ENCODE measurements at places on chromosomes 3 and 15.
A peak's percentile ranks its signal among the peaks of the same experiment; 100 is the strongest.

GRCh38 chr3:46695962-46696894, 2.7 kb upstream of the ALS2CL start:
- DNase-seq: no peak

GRCh38 chr3:183553334-183554026, 2.0 kb downstream of the KLHL6 start:
- DNase-seq: no peak

DNA sequence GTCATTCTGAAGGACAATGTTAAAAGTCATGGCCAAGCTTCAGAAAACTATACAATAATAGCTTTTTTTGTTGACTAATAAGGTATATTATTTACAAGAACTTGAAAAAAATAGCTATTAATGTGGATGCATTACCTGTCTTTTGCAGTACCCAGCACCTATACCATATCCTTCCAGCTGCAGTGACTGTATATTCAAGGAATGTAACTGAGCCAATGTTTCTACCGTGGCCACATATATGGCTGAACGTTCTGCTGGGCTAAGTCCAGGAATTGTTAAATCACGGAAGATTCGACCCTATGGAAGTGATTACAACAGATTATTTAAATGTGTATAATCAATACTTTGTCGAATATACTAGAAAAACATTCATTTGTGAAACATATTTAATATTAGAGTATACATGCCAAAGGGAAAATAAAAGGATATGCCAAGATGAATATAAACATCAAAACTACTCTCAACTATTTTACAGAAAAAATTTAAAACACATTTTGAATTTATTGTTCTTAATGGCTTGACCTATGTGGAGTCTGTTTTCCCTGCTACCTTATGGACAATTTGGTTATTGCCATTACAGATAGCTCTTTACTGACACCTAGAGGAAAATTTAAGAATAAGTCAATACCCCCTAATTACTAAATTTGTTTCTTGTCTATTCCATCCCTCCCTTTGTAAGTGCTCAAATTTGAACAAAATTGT, 17.6 kb downstream of the ACAD11 start:
- no peak for DNase-seq

DNA sequence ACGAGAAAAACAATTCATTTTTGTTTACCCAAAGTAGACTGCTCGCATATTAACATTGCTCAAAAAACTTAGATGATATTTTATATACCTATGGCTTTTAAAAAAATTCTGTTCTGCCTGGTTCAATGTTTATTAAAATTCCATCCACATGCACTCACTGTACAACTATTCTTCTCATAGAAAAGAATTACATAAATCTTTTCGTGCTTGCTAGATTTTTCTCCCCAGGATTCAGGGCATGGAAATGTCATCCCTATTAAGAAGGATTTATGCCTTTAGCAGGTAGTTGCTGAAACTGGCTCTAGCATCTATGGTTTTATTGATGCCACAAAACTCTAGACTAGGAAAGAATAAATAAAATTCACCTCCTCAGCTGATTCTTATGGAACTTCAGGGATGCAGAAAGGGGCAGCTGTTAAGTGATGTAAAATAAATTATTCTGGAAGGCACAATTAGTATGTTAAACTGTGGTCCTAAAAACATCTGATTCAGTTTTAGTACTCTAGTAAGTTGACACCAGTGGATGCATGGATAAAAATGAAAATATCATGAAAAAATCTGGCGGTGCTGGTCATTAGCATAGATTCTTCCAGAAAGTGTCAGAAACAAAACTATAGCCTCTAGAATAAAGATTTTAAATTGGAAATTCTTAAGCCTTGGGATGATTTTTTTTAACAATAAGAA, 41.6 kb downstream of the AAGAB start:
- no peak for DNase-seq

DNA sequence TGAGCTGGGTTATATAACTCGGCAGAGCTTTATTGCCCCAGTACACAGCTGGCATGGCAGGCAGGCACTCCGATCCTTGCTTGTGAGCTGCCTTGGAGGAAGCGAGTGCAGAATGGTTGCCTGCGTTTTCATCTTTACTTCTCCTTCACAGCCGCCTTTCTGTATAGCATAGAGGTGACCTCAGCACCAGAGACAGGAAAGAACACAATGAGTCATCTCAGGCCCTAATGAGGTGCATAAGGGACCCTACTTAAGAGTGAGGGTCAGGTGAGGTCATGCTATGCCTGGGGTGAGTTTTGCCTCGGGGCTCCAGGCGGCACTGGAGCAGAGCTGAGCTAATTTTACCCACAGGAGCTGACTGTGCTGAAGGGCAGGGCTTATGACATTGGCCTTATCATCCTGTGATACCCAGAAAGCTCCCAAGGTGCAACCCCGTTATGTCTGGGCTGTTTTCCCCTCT, 43.5 kb downstream of the LPP start:
- no peak for DNase-seq

- DNase-seq: no peak
Observed at GRCh38 chr3:128334086-128334645, 132.5 kb downstream of the DNAJB8 start.

DNA sequence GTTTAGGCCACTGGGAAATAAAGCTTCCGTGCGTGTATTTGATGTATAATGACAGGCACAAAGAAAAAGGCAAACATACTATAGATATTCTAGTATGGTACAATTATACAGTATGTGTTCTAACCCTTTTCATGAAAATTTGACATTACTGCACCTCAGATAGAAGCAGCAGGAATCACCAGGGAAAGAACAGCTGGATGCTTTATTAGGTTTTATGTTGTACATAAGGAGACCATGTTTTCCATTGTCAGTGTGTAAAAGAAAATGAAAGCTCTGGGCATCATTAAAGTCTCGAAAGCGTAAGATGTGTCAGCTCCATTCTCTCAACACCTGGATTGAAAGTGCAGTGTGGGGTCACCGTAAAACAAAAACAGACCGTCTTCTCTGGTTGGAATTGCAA, 302.1 kb downstream of the ROBO2 start:
- DNase-seq: no peak

GRCh38 chr3:170772175-170772574, 97.8 kb downstream of the RPL22L1 start:
- DNase-seq: no peak

DNA sequence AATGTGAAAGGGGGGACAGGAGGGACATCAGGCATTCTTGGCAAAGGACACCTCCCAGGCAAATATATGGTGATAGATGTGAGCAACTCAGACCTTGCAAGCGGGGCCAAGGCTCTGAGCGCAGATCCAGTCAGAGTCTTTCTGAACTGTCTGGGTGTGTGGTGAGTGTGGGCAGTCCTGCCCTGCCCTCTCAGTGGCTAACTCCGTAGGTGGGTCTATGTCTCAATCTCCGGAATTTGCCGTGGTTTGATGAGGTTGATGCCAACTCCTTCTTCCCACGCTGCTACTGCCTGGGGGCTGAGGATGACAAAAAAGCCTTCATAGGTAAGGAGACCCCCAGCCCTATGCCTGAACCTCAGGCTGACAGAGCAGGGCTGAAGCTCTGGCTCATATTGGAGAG, 7.4 kb downstream of the TTLL3 start:
- DNase-seq: no peak

DNA sequence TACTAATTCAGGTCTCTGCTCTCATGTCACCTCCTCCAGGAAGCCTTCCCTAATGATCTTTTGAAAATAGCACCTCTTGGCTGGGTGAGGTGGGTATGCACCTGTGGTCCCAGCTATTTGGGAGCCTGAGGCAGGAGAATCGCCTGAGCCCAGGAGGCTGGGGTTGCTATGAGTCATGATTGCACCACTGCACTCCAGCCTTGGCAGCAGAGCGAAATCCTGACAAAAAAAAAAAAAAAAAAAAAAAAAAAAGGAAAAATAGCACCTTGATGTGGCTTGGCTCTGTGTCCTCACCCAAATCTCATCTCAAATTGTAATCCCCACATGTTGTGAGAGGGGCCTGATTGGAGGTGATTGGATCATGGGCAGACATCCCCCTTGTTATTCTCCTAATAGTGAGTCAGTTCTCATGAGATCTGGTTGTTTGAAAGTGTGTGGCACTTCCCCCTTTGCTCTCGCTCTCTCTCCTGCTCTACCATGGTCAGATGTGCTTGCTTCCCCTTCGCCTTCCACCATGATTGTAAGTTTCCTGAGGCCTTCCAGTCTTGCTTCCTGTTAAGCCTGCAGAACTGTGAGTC, 11.2 kb upstream of the RNU6-1 start:
- DNase-seq: no peak

GRCh38 chr3:61829722-61830350, 268.5 kb downstream of the PTPRG start:
- DNase-seq: peak; percentile 13

GRCh38 chr3:30779686-30780287, 114.7 kb downstream of the GADL1 start:
- DNase-seq: no peak

DNA sequence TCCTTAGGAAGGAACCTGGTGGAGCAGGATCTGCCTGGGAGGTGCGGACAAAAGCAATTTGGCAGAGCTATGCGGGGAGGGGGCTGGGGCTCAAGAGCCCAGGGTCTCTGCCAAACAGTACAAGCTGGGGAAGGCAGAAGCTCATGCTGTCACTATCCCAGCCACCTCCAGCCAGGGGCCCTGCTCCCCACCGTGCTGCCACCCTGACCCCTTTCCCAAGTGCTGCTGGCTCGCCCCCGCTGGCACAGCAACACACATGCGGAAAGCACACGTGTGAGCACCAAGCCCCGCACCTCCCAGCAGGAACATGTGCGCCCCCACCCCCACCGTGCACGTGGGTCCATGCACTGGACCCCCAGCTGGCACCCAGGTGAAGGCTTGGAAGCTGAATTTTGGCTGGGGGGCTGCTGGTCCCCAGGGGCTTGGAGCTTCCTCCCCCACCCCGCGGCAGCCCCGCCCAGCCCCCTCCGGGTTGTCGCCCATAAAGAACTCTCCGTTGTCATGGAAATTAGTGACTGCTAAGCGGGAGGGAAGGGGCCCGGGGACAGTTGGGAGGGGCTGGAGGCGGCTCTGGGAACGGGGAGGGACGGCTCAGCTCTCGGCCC, 742 bp downstream of the CAMKV start:
- no peak for DNase-seq

DNA sequence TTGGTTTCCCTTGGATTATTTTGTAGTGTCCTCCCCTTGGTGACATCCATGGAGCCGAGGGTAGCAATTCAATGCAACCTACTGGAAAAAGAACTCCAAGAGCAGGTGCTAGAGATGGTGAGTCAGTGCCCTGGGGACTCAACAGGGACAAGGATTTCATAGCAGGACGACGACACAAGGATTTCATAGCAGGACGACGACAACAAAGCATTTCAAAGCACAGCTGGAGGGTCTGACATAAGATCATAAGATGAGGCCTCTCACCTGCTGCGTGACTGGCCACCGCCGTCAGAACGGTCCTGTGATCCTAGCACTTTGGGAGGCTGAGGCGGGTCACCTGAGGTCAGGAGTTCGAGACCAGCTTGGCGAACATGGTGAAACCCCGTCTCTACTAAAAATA, 22.5 kb downstream of the NRROS start:
- no peak for DNase-seq

GRCh38 chr3:164416491-164417222, 661.6 kb downstream of the SI start:
- no peak for DNase-seq

DNA sequence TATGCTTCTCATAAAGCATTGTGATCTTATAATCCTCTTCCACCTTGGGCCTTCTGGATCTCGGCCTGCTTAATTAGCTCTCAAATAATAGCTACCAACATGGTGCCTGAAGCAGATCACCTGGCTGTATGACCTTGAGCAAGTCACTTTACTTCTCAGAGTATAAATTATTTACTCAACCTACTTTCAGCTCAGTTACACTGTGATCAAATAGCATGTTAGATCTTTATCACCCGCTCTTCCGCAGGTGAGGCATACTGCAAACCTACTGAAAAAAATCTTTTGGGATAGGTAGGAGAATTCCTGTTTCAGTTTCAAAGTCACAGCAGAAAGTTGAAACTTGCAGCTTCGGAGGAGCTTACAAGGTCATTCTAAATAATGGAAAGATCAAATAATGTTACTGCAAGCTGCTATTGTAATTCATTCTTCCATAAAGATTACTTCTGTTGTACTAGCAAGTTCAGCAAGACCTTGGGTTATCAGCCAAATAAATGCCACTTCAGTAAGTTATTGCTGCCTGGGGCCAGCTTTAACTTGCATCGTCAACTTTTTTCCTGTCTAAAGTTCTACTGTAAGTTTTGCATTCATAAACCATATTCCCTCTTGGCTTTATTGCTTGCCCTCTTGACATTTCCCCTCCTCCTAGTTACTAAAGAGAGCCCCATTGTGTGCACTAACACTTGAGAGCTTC, 268.4 kb upstream of the ATP11B start:
- DNase-seq: no peak

DNA sequence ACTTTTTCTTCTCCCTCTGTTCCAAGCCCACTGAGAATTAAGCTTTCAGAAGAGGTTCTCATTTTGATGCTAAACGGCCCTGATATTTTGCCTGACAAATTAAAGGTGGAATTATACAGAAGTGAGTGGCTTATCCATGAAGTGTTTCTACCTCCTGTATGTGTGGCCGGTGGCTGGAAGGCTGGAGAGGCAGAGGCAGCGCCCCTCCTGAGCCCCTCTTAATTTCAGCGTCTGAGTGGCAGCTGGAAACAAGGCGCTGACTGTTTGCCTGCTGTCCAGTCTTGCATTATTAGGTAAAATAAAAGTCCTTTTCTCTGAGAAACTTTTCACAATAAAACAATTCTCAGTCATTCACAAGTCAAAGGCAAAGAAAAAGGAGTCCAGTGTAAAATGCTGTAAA, 685.7 kb downstream of the MCTP2 start:
- DNase-seq: no peak

DNA sequence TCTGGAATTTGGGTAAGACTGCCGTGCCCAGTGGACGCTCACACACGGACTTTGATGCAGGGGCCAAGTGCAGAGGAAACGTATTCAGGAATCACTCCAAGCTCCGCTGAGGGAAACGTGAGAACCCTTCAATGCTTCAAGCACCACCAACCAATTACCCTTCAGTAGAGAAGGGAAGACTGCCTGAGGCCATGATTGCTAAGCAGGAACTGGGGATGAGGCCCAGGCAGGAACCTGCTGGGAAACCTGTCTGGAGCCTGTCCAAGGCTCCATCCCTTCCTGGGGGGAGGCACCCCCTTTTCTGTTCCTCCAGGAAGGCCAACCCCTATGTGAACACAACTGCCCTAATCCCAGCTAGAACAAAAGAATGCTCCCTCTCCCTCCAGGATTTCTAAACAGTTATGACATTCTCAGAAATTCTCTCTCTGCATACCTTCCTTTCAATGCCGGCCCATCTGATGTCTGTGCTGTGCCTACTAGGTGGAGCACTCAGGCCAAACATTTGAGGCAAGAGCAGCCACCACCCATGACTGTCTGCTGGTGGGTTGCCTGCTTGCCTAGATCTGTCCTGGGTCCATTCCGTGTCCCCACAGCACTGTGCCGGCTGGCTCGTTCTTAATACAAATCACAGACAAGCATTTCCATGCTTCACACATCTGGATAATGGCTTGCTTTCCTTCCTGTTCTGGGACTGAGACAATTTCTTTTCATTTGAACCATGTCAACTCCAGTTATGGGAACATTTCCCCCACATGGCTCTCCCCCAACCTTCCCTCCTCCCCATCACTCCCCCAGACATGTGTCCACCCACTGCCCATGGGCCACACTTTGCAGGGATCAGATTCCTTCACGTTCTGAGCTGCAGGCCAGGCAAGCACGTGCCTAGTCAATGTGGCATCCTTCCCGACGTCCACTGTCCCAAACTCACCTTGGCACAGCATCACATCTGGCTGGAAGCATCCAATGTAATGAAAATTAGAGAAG, 149.4 kb downstream of the ADAMTS17 start:
- no peak for DNase-seq
